ENCODE measurements at places on chromosomes 16 and 17.

DNA sequence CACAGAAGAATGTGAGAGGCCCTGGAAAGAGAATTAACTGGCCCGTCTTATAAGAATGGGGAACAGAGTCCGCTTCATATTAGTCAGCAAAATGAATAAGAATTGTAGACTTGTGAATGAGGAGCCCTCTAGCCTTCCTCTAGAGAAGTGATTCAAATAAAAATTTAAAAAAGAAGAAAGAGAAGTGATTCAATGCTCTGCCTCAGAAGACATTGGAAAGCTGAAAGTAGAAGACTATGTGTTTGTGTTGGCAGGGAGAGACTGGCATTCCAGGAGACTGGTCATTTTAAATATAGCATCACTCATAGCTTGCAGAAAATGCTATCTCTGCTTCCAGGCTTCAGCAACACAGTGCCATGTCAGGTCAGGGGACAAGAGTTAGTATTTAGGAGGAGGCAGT, 190.6 kb upstream of the HS3ST3A1 start:
- no peak for DNase-seq

GRCh38 chr17:45223539-45224528, 2.1 kb downstream of the FMNL1 start:
- DNase-seq, result no peak

- DNase-seq, result no peak
Observed at GRCh38 chr16:66147291-66147690, 219.2 kb upstream of the CDH5 start.

- DNase-seq, result no peak
Observed at GRCh38 chr17:66476014-66476413, 173.6 kb downstream of the PRKCA start.

- DNase-seq, result no peak
Observed at GRCh38 chr16:3954411-3954921, 74.0 kb upstream of the CREBBP start.

DNA sequence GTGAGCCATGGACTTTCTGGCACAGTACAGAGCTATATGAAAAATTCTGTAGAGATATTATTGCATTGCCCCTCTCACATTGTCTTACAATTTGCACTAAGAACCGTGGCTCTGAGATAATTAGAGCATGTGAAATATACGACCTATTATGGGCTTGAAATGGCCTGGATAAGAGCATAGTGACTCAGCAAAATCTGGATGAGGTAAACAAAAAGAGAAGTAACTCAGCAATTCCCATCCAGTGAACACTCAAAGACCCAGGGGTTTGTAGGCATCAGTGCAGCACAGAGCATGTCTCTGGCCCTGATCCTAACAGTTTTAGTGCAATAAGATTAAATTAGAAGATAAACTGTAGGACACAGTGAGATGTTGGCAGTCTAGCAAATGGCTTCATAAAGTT, 317.2 kb upstream of the MYOCD start:
- no peak for DNase-seq

- no peak for DNase-seq
Observed at GRCh38 chr17:43641416-43641815, 20.3 kb downstream of the MEOX1 start.

DNA sequence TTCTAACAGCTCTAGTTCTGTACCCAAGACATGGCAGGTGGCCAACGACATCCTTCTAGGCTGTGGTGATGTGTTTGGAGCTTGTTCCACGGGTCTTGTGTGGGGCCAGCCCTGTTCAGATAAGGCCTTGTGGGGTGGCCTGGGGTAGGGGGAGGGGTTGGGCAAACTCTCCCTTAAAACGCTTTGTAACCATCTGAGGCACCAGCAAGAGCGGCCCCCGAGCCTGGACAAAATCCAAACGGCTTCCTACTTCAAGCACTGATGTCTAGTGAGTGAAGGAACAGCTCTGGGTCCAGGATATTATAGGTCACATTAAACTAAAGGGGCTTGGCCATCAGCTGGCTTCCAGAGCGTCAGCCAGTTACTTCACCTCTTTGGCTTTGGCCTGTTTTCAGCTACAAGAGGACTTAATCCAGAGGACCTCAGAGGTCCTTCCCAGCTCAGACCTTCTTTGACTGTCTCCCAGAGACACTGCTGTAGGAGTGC, 11.9 kb downstream of the SERPINF1 start:
- no peak for DNase-seq

DNA sequence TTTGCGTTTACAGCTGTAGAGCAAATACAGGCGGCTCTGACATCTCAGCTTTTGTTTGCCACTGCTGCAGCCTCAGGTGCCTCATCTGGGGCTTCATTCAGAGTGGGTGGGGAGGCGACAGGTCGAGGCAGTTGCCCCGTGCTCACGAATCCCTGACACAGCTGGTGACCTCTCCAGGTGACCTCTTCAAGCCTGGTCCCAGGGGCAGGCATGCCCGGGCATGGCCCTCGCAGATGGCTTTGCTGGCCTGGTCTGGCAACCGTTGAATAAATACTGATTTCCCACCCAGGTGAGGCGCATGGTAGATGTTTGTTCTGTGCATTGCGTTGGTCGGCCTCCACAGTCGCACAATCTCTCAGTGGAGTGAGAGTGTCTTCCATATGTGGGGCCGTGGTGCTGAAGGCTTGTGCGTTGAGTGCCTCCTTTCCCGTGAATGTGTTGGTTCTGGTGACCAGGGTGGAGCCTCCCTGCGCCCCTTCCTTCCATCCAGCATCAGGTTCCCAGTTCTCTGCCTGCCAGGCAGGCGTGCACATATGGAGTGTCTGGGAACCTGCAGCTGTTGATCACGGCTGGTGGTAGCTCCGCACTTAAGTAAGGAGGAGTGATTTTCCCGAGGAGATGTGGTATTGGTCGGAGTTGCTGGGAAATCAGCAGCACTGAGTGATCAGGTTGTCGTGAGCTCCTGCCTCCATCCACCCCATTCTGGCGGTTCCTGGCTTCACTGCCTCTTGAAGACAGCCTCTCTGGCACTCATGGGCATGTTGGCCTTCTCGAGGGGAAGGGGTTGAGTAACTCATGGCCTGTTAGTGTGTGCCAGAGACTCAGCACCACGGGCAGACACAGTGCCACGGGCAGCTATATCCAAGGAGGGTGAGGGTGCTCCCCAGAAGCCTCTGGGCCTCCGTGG, 149.7 kb downstream of the RPTOR start:
- no peak for DNase-seq

DNA sequence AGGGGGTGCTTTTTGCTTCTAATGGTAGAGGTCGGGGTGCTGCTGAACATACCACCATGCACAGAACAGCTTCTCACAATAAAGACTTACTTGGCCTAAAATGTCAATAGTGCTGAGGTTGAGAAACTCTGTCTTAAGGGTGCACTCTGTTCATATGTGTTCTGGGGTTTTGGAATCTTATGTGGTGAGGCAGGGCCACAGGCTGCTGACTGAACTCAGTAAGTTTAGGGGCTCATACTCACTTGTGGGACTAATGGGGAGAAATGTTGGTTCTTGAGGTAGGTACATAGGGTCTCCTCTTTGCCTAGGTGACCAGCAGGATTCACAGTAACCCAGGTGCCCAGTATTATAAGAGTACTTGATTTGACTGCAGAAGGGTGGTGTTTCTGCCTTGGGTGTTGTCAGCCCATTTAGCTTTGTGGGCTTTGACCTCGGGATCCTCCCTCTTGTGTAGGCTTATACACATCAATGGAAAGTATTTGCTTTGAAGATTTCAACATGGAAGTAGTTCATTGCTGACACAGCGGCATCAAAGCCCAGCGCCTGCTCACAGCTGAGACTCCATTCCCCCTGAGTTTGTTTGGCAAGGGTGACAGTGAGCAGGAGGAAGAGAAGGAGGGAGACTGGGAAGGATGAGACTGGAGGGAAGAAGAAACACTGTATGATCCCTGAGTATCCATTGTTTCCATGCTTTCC, 17.2 kb downstream of the SLC7A6 start:
- no peak for DNase-seq

DNA sequence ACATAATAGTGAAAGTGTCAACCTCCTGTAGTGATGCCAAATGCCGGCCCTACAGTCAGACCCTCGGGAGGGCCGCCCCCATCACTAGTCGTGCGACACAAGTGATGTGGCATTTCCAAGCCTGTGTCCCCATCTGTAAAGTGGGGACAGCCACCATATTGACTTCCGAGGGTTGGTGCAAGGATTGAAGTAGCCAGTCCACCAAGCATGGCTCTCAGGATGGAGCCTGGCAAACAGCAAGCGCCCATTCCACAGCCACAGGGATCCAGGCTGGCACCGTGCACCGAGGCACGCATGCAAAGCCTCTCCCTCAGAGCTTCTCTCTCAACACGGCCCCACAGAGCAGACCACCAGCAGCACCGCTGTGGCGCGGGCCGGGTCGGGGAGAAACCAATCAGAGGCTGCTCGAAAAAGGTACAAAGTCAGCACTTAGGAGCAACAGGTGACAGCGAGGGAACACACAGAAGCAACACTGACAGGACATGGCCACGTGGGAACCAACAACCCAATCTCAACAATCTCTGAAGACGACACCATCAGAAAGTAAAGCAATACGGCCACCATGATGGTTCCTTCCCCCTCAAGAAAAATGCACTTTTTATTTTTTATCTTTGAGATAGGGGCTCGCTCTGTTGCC, 20.6 kb downstream of the ZCCHC14 start:
- no peak for DNase-seq

GRCh38 chr17:9557857-9558256, 17.8 kb downstream of the STX8 start:
- no peak for DNase-seq

DNA sequence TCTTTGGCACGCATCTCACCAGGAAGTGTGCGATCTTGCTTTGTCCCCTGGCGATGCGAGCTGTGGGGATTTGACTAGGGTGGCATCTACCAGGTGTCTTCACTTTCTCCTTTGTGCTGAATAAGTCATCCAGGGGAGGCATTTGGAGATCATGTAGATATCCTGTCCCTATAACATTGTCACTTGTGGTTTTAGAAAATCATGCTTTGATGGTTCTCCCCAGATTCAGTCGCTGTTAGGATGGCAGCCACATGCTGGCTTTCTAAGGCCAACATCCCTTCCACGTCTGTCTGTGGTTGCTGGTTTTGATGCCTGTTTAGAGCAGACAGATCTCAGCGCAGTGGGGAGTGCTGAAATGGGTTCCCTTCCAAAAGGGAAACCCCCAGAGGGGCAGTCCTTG, 2.5 kb downstream of the ADAD2 start:
- DNase-seq, result no peak

- DNase-seq, result peak; percentile 88
Observed at GRCh38 chr17:77494664-77495435, 354.1 kb downstream of the SEC14L1 start.

GRCh38 chr16:68626557-68626956, 18.6 kb upstream of the CDH3 start:
- no peak for DNase-seq

DNA sequence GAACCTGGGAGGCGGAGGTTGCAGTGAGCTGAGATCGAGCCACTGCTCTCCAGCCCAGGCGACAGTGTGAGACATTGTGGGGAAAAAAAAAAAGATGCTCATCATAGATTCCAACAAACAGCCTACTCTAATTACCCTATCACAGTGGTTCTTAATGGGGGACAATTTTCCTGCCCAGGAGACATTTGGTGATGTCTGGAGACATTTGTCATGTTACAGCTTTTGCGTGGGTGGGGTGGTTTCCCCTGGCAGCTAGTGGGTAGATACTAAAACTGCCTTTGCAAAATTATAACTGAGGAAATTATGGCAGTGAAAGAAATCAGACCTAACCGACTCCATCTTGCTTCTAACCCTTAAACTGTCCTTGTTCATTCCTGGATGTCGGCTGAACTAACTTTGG, 92.5 kb upstream of the RBL2 start:
- no peak for DNase-seq

GRCh38 chr16:66695935-66696668, 441 bp downstream of the CMTM4 start:
- peak; percentile 25 for DNase-seq

DNA sequence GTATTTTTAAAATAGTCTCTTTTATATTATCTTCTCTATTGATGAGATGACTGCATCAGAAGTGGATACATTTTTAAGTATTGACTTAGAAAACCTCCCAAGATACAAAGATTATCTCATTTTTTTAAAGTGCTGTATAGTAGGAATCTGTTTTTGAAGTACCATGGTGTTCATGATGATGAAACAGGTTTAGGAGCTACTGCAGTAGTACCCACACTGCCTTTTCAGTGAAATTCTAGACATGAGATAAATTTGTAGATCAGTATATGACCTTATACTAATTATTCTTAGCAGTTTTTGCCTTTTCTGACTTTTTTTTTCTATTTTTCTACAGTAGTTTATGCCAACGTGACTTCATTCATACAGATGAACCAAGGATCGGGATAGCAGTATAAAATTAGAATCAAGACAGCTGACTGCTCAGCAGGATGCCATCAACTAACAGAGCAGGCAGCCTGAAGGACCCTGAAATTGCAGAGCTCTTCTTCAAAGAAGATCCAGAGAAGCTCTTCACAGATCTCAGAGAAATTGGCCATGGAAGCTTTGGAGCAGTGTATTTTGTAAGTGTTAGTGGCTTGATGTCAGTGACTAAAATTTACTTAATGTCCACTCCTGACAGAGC, 61.1 kb downstream of the TAOK1 start:
- no peak for DNase-seq

GRCh38 chr17:81824595-81824994, 8.5 kb downstream of the MCRIP1 start:
- DNase-seq, result no peak

DNA sequence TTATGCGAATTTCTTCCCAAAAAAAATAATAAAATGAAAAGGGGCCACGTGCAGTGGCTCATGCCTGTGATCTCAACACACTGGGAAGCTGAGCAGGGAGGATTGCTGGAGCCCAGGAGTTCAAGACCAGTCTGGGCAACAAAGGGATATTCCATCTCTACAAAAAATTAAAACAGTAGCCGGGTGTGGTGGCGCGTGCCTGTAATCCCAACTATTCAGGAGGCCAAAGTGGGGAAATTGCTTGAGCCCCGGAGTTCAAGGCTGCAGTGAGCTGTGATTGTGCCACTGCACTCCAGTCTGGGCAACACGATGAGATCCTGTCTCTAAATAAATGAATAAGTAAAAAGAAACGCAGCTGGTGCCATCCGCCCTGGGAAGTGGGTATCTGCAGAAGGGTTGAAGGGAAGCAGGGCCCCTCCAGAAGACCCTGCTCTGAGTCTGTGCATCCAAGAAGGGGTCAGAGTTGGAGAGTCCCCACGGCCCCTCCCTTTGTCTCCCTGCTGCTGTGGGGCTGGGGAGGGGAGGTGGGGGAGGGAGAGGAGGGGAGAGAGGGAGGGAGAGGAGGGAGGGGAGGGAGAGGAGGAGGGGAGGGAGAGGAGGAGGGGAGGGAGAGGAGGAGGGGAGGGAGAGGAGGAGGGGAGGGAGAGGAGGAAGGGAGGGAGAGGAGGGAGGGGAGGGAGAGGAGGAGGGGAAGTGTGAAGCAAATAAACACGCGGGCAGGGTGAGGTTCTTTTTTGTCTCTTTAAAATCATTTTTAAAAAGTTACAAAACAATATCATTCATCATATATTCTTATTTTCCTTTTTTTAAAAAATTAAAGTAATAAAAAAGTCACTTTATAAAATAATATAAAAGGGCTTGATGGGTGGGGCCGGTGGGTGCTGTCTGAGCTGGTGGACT, 5.0 kb upstream of the MYADML2 start:
- DNase-seq, result no peak

DNA sequence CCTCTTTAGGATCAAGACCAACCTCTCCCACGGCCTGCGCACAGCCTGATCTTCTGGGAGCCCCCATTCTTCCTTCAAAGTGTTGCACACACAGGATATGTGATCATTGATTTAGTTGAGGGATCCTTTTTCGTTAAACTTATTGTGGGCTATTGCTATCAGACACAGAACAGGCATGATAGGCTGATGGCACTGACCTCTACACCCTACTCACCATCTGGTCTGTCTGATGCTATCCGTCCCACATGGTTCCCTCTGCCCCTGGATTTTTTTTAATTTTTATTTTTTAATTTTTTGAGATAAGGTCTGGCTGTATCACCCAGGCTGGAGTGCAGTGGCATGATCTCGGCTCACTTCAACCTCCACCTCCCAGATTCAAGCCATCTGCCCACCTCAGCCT, 19.2 kb upstream of the LITAF start:
- DNase-seq, result no peak

Data from GM13977 (cell line).